ENCODE measurements at places on chromosomes 2 and 18.

GRCh38 chr2:240920783-240921231 is 14.7 kb downstream of the CROCC2 start:
- DNase-seq: no peak

DNA sequence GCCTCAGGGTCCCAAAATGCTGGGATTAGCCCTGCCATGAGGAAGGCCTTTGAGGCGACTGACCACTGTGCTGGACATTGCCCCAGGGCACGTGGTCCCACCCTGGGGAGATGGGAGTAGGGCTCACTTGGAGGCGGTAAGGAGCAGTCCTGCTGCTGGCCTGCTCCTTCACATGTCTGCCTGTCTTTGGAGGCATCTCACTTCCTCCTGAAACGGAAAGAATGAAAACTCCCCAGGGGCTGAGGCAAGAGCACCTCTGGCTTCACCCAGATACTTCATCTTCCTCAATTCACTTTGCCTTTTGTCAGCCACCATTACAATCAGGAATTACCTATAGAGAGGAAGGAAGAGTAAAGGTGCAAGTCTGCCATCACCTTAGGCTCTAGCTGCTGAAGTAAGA is 59.9 kb upstream of the GATA6 start:
- DNase-seq: no peak

DNA sequence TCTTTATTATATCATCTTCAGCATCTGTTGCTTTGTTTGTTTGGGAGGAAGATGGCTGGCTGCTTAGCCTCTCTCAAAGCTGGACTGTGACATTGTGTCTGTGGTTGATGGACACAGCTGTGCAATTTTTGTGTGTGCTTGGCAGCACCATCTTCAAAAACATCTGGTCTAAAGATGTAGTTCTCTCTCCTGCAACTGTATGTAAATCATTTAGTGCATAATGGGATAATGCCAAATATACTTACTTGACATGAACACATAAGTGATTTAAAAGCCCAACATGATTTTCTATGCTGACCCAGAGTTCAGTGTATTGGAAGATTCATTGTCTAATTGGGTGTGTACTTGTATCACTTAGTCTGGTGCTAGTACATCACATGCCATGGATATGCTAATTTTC is 112.2 kb downstream of the MAP4K4 start:
- DNase-seq: no peak

- no peak for DNase-seq
These were observed 133.1 kb downstream of the SEPTIN10 start for GRCh38 chr2:109480486-109481195.

DNA sequence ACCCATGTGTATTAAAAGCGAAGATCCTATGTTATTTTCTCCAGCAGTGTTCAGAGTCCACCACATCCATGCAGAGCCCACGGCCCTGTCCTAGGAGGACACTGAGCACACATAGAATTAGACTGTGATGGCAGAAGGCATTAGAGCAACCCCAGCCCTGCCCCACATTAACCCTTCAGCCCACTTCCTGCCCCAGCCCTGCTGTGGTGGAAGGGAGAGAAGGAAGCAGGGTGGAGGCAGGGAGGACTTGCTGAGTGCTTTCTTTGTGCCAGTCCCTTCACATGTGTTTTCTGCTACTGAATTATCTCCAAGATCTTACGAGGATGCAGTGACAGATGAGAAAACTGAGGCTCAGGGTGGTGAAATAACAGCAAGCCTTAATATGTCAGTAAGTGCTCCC is 339.0 kb downstream of the SMAD2 start:
- no peak for DNase-seq

DNA sequence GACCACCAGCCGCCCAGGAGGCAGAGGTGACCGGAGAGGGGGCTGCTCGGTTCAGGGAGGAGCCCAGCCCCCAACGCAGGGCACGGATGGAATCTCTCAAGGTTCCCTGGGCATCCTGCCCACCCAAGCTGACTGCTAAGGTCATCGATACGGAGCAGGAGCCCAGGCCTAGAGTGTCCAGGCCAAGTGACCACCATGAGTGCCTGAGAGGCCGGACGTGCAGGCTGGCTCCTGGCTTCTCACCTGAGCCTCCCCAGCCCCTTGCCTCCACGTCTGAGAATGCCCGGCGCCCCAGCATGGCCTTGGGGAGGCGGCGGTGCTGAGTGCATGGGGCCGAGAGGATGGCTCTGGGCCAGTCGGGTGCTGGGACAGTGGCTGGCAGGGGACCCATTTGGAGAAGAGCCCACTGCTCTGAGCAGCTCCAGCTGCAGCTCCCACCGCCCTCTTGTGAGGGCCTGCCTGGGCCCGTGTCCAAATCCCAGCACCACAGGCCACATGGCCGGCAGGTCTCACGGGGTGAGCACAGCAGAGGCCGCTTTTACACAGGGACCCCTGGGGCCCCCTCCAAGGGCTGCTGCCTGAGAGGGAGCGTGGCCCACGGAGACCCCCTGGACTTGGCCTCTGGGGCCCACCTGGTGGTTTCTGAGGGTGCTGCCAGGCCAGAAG is 102.8 kb upstream of the CTDP1 start:
- no peak for DNase-seq

DNA sequence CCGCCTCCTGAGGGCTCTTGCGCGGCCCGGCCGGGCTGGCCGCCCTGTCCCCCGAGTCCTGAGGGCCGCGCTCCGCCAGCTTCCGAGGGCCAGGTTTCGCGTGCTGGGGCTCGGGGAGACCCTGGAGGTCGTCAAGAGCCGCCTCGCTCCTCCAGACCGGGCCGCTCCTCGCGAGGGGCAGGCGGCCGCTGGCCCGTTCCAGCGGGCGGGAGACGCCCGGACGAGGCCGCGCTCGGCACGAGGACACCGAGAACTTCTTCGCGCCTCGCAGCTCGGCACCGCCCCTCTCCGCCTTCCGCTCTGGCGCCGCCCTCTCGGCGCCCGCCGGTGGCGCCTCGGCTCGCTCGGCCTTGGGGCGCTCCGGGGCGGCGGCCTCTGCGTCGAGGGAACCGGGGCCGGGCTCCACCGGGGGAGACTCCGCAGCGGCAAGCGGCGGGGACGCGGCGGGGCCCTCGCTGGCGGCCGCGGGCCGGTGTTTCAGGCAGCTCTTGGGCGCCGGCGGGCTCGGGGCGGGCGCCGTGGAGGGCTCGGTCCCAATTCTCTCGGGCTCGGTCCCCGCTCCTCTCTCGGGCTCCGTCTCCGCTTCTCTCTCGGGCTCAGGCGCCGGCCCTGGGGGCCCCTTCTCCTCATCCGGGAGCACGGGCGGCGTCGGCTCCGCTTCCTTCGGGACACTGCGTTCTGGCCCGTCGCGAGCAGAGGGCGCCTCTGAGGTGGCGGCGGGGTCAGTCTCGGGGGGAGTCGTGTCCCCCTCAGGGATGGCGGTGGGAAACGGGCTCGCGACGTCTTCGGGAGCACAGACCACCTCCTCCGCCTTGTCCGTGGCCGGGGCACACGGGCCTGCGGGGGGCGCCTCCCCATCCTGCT is 91.6 kb upstream of the MGAT4A start:
- DNase-seq: no peak

GRCh38 chr2:216066230-216066629 is 15.4 kb downstream of the PECR start:
- no peak for DNase-seq

DNA sequence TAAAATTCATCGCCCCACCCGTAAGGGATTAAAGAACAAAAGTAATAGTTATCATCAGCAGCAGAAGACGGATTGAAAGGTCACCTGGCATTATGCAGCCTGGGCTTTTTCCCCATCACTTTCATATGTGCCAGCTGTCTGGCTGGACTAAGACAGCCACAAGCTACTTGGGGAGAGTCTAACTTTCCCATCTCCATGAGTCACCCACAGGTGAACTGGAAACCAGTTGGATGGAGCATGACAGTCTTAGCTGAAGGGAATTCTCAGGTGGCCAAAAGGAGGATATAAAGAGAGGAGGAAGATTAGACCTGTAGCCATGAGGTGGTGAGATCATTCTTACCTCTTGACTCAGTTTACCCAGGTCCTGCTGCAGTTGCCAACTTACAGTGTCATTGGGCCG is 7.0 kb upstream of the FAM178B start:
- DNase-seq: peak; percentile 17

DNA sequence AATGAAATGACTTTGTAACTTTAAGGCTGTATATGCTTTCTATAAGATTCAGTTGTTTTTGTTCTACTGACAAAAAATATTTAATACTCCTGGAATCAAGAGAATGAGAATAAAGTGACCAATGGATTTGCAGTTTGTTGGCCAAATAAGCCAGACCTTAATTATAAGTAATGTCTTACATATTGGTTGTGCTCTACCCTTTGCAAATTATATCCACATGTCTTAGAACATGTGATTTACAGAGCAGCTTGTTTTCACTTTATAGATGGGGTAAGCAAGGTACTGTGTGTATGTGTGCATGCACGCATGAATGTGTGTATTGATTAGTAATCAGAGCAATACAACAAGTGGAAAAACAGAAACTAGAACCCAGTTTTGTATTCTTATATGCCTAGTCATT is 59.1 kb downstream of the RMDN2 start:
- no peak for DNase-seq

- DNase-seq: no peak
These were observed 82.4 kb downstream of the DDX1 start for GRCh38 chr2:15673919-15674636.

- no peak for DNase-seq
These were observed 393.9 kb upstream of the ACVR2A start for GRCh38 chr2:147450661-147451510.

- no peak for DNase-seq
These were observed 453.7 kb downstream of the SLC4A3 start for GRCh38 chr2:220081171-220081570.

GRCh38 chr18:71798986-71799673 is 745.0 kb downstream of the CBLN2 start:
- no peak for DNase-seq

GRCh38 chr2:44075541-44075940 is 79.8 kb upstream of the LRPPRC start:
- DNase-seq: no peak

DNA sequence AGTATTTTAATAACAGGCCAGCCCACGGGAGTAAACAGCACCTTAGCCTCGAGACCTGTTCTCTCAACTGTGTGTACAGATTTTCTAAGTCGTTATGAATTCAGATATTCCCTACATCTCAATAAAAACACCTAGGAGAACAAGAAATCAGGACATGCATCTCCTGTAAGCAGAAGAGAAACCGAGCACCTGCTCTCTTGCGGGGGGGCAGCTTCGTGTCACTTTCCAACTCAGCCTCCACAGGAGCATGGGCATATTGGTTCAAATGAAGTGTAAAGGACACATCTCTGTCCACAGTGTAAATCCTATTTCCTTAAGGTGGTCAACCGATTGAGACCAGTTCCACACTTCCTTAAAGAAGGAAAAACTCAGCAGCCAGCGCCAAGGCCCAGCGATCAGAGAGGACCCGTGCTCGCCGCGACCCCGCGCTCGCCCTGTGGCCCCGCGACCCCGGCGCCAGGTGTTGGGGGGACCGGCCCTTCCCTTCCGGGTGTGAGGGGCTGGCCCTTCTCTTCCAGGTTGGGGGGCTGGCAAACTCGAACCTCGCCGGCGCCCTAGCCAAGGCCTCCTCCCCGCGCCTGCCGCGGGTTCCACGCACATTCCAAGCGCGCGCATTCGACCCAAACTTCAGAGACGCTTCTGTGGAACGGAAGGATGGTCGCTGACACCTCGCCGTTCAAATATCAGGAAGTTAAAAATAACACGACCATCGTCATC is 652 bp downstream of the SH3YL1 start:
- no peak for DNase-seq

DNA sequence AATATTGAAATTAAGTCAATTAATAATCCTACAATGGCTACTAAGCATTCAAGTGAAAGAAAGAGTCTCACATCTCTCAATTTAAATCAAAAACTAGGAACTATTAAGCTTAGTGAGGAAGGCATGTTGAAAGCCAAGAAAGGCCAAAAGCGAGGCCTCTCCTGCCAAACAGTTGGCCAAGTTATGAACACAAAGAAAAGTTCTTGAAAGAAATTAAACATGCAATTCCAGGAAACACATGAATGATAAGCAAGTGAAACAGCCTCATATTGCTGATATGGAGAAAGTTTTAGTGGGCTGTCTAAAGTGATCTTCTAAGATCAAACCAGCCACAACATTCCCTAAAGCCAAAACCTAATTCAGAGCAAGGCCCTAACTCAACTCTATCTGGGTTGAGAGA is 11.8 kb downstream of the RDH14 start:
- no peak for DNase-seq

DNA sequence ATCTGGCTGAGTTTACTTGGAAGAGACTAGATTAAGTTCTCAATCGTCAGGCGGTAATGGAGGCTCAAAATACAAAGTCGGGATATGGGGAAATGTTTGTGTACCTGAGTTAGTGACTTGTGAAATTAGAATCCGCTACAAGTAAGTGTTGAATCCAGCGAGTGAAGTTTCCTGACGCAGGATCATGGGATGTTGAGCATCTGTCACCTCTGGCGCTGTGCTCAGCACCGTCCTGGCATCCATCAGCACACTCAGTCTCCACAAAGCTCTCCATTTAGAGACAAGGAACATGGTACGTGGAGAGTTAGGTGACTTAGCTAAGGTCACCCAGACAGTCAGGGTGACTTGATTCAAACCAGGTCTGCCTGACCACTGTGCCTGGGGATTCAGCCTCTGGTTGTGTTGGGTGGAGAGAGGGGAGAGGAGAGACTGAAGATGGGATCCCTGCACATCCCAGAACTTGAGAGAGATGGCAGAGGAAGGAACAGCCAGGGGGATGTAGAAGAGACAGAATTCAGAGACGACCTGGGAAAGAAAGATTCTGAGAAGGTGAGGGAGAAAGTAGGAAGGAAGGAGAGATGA is 251.2 kb downstream of the ACKR3 start:
- no peak for DNase-seq

GRCh38 chr18:11955239-11956029 is 25.9 kb upstream of the IMPA2 start:
- peak; percentile 71 for DNase-seq

DNA sequence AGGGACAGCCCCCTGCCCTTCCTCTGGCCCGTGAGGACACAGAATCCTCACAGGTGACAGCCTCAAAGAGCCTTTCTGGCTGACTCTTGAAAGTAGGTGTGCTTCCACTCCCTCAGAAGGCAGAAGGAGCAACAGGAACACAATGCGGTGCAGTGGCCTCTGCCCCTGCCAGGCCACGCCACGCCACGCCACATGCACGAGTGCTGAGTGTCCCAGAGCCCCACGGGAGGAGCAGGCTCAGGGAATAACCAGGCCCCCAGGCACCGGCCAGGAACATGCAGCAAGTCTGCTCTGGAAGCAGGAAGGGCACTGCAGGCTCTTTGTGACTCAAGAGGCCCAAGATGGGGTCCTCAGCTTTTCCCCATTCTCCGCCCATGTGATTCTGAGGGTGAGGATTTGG is 18.1 kb upstream of the CCDC74B start:
- no peak for DNase-seq

DNA sequence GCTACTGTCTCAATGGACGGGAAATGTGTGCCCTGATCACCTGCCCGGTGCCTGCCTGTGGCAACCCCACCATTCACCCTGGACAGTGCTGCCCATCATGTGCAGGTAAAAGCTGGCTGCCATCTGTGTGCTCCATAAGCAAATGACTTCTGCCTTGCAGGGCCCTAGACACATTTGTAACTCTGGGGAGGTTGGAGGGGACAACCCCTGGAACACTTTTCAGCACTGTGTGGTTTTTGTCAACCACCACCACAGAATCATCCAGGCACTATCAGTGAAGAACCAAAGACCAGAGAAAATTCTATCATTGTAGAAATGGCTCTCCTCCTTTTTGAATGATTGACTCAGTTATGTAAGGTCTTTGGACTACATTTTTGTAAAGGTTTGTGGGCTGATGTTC is 84.3 kb downstream of the FEZ2 start:
- DNase-seq: no peak

GRCh38 chr2:148704247-148704646 is 59.7 kb downstream of the EPC2 start:
- DNase-seq: no peak
